ENCODE measurements at places on chromosomes 5 and 9. TPM values are rescaled to one million over a fixed set of nuclear protein-coding genes. Genes with fewer than 3 reads are reported as not detected.

DNAI1 gene
- 1.2 TPM for total RNA-seq

GRCh38 chr5:60672693-60673264 is 27.2 kb downstream of the DEPDC1B start:
- peaks cover 66% of the 10 kb centered on the region for H3K4me1 ChIP-seq
- H3K36me3 ChIP-seq = no peaks in the 10 kb centered on the region
- DNase-seq = no peak
- no peaks in the 10 kb centered on the region for H3K27me3 ChIP-seq
- H3K4me3 ChIP-seq = peak overlapping the region; percentile 1
- peak overlapping the region; percentile 91 for H3K27ac ChIP-seq

DNA sequence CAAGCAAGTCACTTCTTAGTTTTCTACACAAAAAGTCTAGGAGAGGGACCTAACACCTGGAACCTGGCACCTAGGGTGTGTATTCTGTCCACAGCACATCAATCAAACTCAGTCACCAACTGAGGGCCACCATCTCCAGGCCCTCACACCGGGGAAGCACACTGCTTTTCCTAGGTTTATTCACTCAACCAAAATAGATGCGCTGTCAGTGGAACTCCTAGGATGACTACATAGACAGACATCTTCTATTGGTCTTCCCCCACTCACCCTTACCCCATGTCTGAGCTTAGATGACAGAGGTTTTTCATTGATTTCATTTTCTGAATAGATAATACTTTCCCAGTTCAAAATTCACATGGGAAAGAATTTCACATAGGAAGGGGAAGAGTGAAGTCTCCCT is 59.2 kb downstream of the RNF130 start:
- no peak for DNase-seq
- no peak overlapping the region for H3K4me3 ChIP-seq
- peaks cover 12% of the 10 kb centered on the region for H3K36me3 ChIP-seq
- no peak overlapping the region for H3K27ac ChIP-seq
- H3K27me3 ChIP-seq = no peaks in the 10 kb centered on the region
- H3K4me1 ChIP-seq = peaks cover 6% of the 10 kb centered on the region

GRCh38 chr9:127886401-127886972 is 9.0 kb upstream of the AK1 start:
- no peak for DNase-seq
- peaks cover 10% of the 10 kb centered on the region for H3K36me3 ChIP-seq
- H3K4me1 ChIP-seq = peaks cover 1% of the 10 kb centered on the region
- H3K4me3 ChIP-seq = no peak overlapping the region
- H3K27me3 ChIP-seq = no peaks in the 10 kb centered on the region
- H3K27ac ChIP-seq = no peak overlapping the region

DNA sequence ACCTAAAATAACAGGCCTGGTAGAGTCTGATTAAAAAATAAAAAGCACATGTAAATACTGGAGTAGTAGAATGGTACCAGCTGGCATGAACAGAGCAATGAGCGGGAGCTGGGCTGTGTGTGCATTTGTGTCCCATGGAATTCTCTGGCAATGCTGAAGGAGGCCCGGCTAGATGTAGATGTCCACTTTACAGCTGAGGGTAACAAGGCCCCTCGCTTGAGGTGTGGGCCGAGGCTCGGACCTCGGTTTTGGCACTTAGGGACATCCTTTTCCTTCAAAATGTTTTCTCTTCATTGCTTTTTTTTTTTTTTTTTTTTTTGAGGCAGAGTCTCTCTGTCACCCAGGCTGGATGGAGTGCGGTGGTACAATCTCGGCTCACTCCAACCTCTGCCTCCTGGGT is 1.5 kb upstream of the FGD3 start:
- H3K27me3 ChIP-seq = peaks cover 5% of the 10 kb centered on the region
- H3K27ac ChIP-seq = no peak overlapping the region
- no peak overlapping the region for H3K4me3 ChIP-seq
- H3K4me1 ChIP-seq = peaks cover 10% of the 10 kb centered on the region
- H3K36me3 ChIP-seq = peaks cover 2% of the 10 kb centered on the region
- DNase-seq = no peak

DNA sequence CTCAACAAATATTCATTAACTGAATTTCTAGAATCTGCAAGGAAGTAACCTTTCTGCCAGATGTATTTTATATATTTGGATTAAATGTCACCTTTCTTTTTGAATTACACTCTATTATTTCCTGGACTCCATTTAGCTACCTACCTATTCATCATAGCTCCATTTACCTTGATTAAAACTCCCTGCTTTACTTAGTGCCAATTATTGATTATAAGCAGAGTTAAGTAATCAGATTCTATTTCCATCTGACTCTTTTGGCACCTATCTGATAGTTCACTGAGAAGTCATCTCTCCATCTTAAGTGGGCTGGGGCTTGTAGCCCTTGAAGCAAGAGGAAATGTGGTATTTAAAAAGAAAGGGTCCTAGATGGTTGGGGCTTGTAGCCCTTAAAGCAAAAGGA is 88.6 kb downstream of the TRPM3 start:
- no peak overlapping the region for H3K27ac ChIP-seq
- no peaks in the 10 kb centered on the region for H3K27me3 ChIP-seq
- DNase-seq = no peak
- H3K36me3 ChIP-seq = no peaks in the 10 kb centered on the region
- no peaks in the 10 kb centered on the region for H3K4me1 ChIP-seq
- H3K4me3 ChIP-seq = no peak overlapping the region

- H3K27ac ChIP-seq = no peak overlapping the region
- no peak overlapping the region for H3K4me3 ChIP-seq
- H3K4me1 ChIP-seq = no peaks in the 10 kb centered on the region
- H3K27me3 ChIP-seq = no peaks in the 10 kb centered on the region
- no peak for DNase-seq
Observed at GRCh38 chr5:29462241-29462640, 1731.2 kb upstream of the CDH6 start.

GRCh38 chr5:15002173-15002572 is 130.6 kb upstream of the ANKH start:
- H3K4me3 ChIP-seq = no peak overlapping the region
- peaks cover 4% of the 10 kb centered on the region for H3K36me3 ChIP-seq
- DNase-seq = no peak
- H3K4me1 ChIP-seq = no peaks in the 10 kb centered on the region
- no peak overlapping the region for H3K27ac ChIP-seq

- H3K27me3 ChIP-seq = no peaks in the 10 kb centered on the region
- H3K36me3 ChIP-seq = peaks cover 6% of the 10 kb centered on the region
- DNase-seq = no peak
- no peak overlapping the region for H3K4me3 ChIP-seq
Observed at GRCh38 chr5:172078726-172079345, 72.4 kb upstream of the FBXW11 start.

DNA sequence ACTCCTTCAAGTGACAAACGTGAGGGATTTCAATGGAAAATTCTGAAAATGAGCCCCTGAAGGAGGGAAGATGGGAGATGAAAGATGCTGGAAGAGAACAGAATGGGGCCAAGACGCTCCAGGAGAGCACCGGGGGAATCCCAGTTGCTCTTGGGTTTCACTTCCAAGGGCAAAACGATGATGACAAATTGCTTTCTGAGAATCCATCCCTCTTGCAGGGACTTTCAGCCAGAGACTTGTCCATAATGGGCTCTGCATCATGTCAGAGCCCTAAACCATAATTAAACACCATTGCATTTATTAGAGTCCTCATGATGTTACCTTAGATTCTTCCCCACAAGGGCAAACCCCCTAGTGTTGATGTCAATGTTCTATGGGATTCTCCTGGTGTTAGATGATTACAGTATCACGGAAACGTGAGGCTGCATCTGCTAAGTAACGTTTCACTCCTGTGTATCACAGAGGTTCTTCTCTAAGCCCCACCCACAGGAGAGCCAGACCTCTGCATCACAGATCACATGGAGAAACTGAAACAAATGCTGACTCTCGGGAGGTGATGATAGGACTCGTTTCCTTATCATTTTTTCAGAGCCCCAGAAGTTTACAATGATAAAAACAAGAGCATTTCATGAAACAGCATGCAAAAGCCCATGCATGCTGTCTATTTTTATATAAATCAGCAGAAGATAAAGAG is 114.4 kb downstream of the TENT4A start:
- H3K4me1 ChIP-seq = peaks cover 9% of the 10 kb centered on the region
- H3K36me3 ChIP-seq = no peaks in the 10 kb centered on the region
- peaks cover 23% of the 10 kb centered on the region for H3K27me3 ChIP-seq

GRCh38 chr5:165627548-165628170 is 2122.2 kb downstream of the MAT2B start:
- no peaks in the 10 kb centered on the region for H3K27me3 ChIP-seq
- H3K36me3 ChIP-seq = peaks cover 1% of the 10 kb centered on the region
- peaks cover 8% of the 10 kb centered on the region for H3K4me1 ChIP-seq
- no peak overlapping the region for H3K4me3 ChIP-seq

DNA sequence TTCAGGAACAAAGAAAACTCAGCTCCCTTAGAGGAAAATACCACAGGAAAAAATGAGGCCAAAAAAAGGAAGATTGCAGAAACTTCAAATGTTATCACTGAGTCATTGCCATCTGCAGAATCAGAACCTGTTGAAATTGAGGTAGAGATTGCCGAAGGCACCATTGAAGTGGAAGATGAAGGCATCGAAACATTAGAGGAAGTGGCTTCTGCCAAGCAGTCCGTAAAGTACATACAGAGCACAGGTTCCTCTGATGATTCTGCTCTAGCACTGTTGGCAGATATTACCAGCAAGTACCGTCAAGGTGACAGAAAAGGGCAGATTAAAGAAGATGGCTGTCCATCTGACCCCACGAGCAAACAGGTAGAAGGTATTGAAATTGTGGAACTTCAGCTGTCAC is 30.8 kb upstream of the NIM1K start:
- no peak overlapping the region for H3K4me3 ChIP-seq
- H3K27me3 ChIP-seq = no peaks in the 10 kb centered on the region
- no peaks in the 10 kb centered on the region for H3K4me1 ChIP-seq
- H3K36me3 ChIP-seq = peaks cover 23% of the 10 kb centered on the region

Measured in progenitor cell of endocrine pancreas (in vitro differentiated cells).